ENCODE measurements at places on chromosomes 1 and 21. TPM values are rescaled to one million over a fixed set of nuclear protein-coding genes. Genes with fewer than 3 reads are reported as not detected.

Gene CR1
- total RNA-seq: not detected

Gene SH2D5
- total RNA-seq: 31.5 TPM

Gene FAM72C
- under 0.01 TPM for total RNA-seq

Gene B3GALT6
- 37.8 TPM for total RNA-seq

Gene RGS8
- not detected for total RNA-seq

Gene GIPC2
- 0.48 TPM for total RNA-seq

Gene SLFNL1
- not detected for total RNA-seq

Gene PLPPR4
- total RNA-seq: not detected

Gene ALX3
- total RNA-seq: not detected

Gene CDC7
- total RNA-seq: 0.72 TPM

Gene CNTN2
- total RNA-seq: under 0.01 TPM

Gene LHX8
- total RNA-seq: under 0.01 TPM

Gene CSDE1
- 698 TPM for total RNA-seq

Gene TMPRSS15
- not detected for total RNA-seq

Gene SLC44A5
- total RNA-seq: 0.48 TPM

Gene PGBD5
- under 0.01 TPM for total RNA-seq

Gene TENT5C
- total RNA-seq: 0.24 TPM

Gene CLEC20A
- total RNA-seq: not detected

Gene SPRR3
- total RNA-seq: 51.4 TPM
